Suppressor macrophage treated with lipopolysaccharide for 4 hours (primary cell): ENCODE measurements at places on chromosomes 13 and 19.

GRCh38 chr13:42229287-42229686, 42.7 kb upstream of the AKAP11 start:
- no peak for DNase-seq

DNA sequence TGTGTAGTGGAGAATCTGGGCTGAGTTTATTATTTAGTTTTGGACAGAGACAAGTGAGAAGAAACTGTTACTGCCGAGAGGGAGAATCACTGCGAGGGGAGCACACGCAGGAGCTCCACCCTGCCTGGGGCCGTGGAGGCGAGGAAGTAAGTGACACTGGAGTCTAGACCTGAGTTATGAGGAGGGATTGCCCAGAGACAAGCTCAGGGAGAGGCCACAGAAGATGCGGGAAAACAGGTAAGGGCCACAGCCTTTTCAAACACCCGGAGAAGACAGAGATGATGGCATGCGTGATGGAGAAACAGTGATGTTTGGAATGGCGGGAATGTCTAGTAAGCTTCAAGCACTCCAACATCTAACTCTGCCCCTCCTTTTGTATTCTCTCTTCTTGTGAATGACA, 84.1 kb downstream of the TNFSF11 start:
- DNase-seq, result no peak

DNA sequence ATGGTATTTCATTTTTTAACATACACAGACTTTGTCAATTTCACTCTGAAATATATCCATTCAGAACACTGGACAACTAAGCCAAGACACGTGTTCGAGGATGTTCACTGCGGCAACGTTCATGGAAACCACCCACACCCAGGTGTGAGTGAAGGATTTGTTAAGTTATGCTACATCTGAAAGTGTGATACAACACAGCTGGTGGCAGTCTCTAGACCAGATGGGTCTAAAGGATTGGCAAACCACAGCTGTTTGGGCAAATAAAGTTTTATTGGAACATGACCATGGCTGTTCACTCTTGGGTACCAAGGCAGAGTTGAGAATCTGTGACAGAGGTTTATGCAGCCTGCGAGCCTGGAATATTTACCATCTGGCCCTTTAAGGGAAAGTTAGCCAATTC, 12.0 kb downstream of the SLC7A9 start:
- no peak for DNase-seq

- DNase-seq, result no peak
Measured at GRCh38 chr19:19113040-19113626, 25.1 kb downstream of the TMEM161A start.

DNA sequence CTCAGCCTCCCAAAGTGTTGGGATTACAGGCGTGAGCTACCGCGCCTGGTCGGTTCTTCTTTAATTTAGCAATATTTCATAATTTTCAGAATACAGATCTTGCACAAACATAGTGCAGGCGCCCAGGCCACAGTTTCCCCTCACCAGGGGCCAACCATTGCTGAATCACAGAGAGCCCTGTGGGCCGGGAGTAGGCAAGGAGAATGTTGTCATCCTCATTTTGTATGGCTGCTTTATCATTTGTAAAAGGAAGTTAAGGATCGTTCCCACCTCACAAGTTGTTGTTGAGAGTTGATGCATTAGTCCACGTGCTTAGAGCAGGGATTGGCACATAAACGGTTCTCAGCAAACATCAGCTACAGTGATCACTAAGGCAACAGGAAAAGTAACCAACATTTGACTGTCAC, 30.2 kb downstream of the MEIS3 start:
- DNase-seq, result peak; percentile 97

DNA sequence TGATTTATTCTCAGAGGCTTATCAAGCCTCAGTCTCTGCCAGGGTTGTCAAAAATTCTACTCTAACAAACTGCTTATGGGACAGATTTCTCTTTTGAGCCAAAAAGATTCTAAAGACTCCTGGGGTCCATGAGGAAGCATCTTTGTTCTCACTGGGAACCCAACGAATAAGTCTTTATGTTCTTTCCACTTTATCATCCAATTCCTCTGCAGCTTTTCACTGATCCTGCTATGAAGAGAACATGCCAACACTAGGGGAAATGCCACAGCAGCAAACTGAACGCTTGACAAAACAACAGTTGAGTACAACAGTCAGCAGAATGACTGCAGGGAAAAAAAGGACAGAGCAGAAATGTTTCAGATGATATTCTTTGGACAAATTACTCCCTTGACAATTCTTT, 22.2 kb downstream of the DCLK1 start:
- no peak for DNase-seq

DNA sequence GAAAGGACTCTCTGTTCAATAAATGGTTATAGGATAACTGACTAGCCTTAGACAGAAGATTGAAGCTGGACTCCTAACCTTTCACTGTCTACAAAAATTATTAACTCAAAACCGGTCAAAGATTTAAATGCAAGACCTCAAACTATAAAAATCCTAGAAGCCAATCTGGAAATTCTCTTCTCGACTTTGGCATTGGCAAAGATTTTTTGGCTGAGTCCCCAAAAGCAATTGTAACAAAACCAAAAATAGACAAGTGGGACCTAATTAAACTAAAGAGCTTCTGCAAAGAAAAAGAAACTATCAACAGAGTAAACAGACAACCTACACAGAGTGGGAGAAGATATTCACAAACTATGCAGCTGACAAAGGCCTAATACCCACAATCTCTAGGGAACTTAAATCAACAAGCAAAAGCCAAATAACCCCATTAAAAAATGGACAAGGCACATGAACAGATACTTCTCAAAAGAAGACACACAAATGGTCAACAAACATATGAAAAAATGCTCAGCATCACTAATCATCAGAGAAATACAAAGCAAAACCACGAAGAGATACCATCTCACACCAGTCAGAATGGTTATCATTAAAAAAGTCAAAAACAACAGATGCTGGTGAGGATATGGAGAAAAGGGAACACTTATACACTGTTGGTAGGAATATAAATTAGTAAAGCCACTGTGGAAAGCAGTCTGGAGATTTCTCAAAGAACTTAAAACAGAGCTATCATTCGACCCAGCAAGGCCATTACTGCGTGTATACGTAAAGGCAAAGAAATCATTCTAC, 266.3 kb downstream of the DNAJC15 start:
- no peak for DNase-seq

DNA sequence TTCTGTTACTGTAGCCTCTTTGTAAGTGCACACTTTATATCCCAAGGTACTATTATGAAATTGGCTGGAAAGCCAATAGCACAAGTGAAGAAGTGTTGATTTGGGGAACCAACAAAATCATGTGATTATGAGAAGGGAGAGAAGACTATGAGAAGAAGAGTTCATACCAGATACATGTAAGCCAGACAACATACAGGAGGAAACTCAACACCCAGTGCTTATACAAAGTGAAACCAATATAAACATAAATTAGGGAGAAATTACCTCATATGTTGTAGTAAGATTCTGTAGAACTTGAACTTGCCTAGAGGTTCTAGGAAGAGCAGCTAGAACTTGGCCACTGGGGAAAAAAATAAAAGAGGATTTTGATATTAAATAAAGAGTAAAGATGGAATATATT, 17.4 kb downstream of the CPB2 start:
- DNase-seq, result peak; percentile 57

DNA sequence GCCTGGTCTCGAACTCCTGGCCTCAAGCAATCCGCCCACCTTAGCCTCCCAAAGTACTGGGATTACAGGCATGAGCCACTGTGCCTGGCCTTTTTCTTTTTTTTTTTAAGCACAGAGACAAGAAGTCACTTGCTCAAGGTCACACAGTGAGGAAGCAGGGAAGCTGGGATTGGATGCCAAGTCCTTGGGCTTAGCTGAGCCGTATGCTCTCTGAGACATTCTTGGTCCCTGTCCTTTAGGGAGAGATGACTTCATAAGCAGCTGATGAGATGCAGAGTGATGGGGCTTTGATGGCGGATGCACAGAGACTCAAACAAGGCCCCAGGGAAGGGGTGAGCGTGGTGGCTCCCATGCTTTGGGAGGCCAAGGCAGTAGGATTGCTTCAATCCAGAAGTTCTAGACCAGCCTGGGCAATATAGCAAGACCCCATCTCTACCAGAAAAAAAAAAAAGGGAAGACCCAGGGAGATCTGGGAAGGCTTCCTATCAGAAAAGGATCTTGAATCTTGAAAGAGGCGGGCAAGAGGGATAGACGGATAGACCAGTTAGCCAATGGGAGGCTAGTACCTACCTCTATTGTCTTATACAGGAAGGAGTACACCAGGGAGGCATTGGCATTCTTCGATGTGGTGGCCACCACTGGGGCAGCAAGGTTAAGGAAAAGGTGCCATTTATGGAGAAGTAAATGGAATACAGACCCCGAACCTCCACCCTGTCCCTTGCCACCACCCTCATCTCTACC, 3.9 kb downstream of the AP1M2 start:
- DNase-seq, result peak; percentile 42

DNA sequence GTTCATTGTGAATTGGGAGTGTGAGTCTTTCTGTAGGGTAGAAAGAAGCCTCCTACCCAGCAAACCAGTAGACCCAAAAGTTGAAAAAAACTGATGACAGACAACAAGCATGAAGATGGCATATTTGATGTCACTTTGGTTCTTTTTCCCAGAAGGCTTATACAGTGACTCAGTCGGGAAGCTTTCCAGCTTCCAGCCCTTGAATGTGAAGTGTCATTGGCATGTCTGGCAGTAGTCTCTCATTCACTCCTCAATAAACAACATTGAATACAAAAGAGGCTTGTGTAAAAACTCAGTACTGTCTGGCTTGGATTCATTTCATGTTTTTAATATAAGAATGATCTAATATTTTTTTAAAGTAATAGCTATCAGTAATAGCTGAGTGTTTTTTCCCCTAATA, 68.7 kb downstream of the IPO5 start:
- no peak for DNase-seq

GRCh38 chr19:703651-704446, 4.9 kb upstream of the PALM start:
- DNase-seq, result peak; percentile 93

- DNase-seq, result no peak
Measured at GRCh38 chr19:14349426-14349825, 31.8 kb upstream of the ADGRE5 start.

GRCh38 chr13:84940798-84941197, 858.4 kb downstream of the SLITRK6 start:
- DNase-seq, result no peak

- no peak for DNase-seq
Measured at GRCh38 chr19:44866664-44867063, 20.6 kb downstream of the NECTIN2 start.

DNA sequence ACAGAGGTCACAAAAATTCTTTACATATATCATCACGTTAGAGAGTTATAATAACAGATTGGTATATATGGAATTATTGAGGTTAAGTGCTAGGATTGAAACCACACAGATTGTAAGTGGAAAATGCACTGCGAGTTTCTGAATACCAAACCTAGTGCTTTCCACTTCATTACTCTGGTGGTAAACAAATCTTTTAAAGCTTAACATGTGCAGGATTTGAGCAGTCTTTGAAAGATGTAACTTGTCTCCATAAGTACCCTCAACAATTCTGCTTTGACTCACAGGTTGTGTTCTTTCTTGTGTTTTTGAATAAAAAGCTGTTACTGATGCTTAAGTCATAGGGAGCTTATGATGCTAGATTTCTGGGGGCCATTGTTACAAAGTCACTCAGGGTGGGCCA, 314.7 kb upstream of the DACH1 start:
- DNase-seq, result no peak

DNA sequence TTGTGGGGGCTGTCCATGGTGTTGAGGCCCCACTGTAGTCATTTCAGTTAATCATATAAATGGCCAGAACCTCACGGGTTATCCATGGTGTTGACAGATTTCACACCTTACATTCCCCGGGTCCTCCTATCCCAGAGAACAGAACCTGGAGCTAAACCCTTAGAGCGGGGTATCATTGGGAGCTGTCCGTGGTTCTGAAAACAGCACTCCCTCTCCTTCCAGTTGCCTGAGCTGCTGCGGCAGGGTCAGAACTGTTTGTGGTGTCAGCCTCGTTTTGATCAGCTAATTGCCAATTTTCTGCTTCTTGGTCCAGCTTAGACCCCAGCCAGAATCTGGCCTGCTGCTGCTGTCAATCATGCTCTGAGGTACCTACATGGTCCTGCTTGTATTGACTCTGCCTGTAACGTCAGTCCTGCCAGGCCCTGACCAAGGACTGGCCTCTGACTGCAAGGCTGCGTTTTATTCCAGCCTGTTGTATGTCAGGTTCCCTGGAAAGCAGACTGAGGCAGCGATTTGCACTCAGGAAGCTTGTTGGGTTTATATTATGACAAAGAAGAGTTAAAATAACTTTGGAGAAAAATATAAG, 55.8 kb upstream of the KCTD15 start:
- peak; percentile 17 for DNase-seq

DNA sequence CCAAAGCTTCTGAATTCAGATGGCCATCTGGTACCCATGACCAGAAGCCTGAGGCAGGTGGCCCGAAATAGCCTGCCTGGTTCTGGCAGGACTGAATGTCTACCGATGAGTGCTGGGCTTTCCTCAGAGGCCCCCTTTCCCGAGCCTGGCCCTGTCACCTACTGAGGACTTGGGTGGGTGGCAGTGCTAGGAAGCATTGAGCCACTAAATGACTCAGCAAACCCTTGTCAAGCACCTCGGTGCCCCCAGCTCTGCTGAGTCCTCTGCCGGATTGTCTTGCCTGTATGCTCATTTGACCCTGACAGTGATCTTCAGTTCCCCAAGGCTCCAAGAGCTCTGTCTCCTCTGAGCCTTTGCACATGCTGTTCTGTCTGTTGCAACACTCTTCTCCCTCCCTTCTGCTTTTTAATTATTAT, 17.9 kb downstream of the PPP1R37 start:
- DNase-seq, result peak; percentile 34

- no peak for DNase-seq
Measured at GRCh38 chr13:66723576-66723975, 506.6 kb downstream of the PCDH9 start.

DNA sequence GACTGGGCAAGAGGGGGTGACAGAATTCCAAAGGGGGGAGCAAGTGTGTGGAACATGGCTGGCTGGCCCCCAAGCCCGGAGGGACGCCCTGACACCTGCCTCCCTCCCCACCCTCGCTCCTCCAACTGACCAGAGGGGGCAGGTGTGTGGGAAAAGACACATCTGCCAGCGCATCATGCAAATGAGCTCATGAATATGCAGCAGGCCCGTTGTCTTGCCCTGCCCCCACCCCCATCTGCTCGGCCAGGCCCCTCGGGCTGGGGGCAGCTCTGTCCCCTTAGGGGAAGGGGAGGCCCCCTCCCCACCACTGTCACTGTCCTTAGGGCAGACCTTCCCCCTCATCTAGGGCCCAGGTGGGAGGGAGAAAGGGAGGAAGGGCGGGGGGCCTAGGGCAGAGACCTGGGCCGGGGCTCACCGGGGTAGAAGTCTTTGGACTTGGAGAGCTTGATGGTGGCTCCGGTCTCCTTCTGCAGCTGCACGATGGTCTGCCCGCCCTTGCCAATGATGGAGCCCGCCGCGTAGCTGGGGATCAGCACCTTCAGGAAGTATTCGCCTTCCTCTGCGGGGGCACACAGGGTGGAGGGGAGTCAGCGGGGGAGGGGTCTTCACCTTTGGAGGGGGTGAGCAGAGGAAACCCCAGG, 12.9 kb downstream of the NOVA2 start:
- DNase-seq, result no peak

GRCh38 chr13:70424928-70425327, 316.7 kb upstream of the KLHL1 start:
- no peak for DNase-seq
